ENCODE measurements at places on chromosomes 2 and 18.

DNA sequence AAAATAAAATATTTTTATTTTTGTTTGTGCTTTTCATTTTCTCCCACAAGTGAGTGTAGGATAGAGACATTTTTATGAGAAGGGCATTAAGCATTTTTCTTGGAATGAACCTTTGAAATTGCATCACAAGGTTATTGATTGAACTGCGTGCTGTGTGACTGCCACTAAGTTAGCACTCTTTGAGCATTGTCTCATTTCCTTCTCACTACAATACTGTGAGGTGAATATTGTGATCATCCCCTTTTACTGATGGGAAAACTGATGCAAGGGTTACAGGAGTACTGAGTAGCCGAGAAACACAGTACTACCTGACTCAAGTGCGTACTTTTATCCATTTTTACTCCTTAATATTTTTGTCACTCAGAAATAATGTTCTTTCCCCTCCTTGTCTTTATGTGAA is 2.0 kb downstream of the NBEAL1 start:
- no peak for DNase-seq

DNA sequence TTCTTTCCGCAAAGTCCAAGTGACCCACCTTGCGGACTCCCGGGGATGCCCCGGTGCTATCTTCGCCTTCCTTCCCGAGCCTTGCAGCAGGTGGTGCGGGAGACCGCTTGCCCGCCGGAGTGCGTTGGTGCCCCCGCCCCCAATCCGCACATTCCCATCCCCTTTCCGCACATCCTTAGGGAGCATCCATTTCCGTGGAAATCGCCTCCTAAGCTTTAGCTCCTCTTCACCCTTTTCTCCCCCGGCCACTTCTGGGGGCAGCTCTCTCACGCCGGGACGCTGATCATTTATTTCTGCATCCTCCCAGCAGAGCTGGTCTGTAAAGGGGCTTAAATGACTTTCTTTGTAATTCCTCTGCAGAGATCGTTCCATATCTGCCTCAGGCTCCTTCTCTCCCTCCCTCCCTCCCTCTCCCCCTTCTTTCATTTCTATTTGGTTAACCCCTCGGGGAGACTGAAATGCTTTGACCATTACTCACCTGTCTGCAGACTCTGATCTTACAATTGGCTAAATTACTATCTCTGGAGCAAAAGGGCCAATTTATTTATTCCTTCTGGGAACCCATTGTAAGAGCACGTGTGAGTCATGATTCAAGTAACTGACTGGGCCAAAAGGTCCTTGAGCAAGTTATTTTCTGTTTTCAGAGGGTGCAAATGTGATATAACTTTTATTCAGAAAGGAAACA is 1.3 kb upstream of the LYPD1 start:
- peak; percentile 85 for DNase-seq

DNA sequence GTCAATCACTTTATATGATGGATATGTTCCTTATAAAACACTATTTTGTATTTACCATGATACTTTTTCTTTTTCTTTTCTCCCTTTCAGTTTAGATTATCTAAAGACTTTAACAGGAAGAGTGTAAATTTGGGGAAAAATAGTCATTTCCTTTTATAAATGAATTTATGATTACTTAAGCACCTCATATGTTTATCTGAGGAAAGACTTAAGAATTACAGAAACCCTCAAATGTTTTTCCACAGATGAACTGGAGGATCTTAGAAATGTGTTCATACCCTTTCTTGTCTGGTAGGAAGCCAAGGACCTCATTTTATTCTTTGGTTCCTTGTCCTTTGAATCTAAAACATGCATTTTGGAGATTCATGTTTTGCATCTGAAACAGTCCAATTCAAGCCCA is 36.7 kb downstream of the MAPRE2 start:
- no peak for DNase-seq

DNA sequence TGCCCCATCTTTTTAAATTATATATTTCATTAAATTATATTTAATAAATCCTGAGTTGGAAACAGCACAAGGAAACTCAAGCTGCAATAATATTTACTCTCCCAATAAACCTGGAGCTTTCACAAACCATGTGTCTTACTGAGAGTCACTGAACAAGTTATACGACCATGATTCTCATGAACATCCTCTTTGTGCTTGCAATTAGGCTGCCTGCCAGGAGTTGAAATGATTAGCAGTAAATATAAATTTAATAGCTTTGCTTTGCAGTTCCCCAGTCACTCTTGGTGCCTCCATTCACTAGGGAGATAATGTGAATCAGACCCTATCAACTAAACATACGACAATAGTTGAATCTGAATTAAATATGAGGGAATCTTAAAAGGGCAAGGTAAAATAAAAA is 905.1 kb downstream of the NRXN1 start:
- no peak for DNase-seq

DNA sequence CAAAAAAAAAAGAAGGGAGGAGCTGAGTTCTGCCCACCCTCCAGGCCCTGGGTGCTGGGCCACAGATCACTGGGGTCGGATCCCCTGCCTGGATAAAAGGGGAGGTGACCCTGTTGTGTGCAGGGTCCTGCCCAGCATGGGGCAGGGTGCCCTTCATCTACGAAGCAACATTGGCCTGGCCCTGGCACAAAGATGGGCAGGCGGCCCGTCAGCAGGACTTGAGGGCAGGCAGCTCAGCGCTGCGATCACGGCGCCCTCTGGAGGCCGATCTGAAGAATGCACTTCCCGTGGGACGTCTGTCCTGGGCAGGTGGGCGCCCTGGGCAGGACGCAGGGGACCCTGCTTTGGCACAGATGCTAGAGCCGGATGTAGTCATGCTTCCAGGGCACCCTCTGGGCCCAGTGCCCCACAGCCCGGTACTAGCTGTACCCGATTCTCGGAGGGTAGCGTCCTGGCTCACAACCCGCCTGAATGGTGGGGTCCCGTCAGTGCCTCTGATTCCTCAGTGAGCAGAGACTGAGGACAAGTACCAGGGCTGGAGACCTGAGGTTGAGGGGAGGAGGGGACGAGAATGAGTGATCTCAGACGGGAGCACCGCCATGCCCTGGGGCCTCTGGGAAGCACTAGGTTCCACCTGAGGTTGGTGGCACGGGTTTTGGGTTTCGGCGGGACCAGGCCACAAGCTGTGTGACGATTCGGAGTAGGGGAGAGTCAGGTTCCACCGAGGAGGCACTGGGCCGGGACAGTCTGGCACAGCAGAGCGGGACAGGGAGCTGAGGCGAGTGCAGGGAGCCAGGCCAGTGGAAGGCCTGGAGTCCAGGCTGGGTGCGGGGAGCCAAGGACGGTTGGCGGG is 18.0 kb downstream of the ARID5A start:
- peak; percentile 36 for DNase-seq

- DNase-seq: peak; percentile 21
Observed at GRCh38 chr2:213036836-213037235, 114.6 kb downstream of the IKZF2 start.

DNA sequence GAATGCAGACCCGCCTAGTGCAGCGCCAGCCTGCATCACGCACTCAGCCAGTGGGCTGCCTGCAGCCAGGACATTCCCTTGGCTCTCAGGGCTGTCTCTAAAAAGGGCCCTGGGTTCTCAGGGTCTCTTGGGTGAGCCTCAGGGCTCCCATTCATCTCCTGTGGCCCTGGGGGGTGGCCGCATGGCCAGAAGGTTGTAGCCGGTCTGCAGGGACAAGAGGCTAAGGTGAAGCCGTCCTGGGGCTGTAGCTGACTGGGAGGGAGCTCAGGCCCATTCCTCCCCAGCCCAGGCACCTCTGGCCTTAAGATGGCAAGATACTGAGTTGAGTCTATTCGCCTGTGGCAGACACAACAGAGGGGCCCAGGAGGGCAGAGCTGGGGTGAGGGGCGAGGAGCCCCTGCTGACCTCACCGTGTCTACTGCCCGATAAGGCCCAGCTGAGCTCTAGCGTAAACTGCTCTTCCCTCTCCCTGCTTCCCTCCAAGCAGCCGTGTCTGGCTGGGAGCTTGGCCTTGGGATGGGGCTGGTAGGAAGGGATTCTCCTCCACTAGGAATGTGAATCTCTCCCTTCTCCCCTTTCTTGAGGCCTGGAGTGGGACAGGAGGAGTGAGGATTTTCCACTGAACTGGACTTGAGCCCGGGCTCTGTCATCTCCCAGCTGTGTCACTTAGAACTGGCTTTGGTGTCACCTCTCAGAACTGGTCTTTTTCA is 37.9 kb downstream of the INHBB start:
- DNase-seq: no peak

DNA sequence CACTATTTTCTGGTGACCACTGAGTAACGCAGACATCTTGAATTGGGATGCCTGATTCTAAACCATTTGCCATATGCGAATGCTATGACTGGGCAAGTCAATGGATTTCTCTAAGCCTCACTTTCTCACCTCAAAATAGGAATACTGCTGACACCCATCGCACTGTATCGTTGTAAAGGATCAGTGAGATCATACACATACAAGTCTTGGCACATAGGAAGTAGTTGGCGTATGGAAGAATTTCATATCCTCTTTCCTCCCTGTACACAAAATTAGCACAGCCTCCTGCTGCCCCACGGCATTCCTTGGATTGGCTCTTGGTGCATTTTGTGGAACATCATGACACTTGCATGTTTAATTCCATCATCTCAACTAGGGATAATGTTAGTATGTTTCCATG is 366.9 kb downstream of the CMPK2 start:
- DNase-seq: no peak

DNA sequence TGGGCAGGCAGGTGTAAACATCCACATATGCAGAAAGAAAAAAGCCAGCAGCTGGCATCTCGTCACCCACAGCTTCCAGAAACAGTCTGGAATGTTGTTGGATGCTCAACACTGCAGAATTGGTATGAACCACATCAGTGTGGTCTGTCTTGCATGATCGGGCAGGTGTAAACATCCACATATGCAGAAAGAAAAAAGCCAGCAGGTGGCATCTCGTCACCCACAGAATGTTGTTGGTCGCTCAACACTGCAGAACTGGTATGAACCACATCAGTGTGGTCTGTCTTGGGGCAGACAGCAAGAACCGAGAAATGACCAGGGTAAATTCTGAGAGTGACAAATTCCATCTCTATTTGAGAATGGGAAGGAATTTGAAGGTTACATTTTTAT is 39.6 kb downstream of the DOCK10 start:
- no peak for DNase-seq

- no peak for DNase-seq
Observed at GRCh38 chr2:224517963-224518362, 67.2 kb downstream of the CUL3 start.

Data from bronchial epithelial cell (primary cell).